ENCODE measurements at places on chromosomes 11 and 22.

GRCh38 chr22:40332319-40332781, 13.9 kb upstream of the ADSL start:
- no peak for DNase-seq

DNA sequence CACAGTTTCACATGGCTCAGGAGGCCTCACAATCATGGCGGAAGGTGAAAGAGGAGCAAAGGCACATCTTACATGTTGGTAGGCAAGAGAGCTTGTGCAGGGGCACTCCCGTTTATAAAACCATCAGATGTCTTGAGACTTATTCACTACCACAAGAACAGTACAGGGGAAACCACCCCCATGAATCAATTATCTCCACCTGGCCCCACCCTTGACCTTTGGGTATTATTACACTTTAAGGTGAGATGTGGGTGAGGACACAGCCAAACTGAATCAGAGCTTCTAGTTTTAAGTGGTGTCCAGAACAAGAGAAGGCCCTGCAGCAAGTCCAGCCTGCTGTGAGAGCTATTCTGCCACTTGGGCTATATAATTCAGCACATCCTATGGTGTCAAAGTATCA, 493.7 kb downstream of the ETS1 start:
- DNase-seq, result no peak

GRCh38 chr11:86630229-86630981, 42.0 kb downstream of the ME3 start:
- no peak for DNase-seq

- no peak for DNase-seq
Observed at GRCh38 chr11:1078191-1078601, 3.5 kb downstream of the MUC2 start.

- DNase-seq, result no peak
Observed at GRCh38 chr11:122393209-122393860, 262.2 kb upstream of the UBASH3B start.

DNA sequence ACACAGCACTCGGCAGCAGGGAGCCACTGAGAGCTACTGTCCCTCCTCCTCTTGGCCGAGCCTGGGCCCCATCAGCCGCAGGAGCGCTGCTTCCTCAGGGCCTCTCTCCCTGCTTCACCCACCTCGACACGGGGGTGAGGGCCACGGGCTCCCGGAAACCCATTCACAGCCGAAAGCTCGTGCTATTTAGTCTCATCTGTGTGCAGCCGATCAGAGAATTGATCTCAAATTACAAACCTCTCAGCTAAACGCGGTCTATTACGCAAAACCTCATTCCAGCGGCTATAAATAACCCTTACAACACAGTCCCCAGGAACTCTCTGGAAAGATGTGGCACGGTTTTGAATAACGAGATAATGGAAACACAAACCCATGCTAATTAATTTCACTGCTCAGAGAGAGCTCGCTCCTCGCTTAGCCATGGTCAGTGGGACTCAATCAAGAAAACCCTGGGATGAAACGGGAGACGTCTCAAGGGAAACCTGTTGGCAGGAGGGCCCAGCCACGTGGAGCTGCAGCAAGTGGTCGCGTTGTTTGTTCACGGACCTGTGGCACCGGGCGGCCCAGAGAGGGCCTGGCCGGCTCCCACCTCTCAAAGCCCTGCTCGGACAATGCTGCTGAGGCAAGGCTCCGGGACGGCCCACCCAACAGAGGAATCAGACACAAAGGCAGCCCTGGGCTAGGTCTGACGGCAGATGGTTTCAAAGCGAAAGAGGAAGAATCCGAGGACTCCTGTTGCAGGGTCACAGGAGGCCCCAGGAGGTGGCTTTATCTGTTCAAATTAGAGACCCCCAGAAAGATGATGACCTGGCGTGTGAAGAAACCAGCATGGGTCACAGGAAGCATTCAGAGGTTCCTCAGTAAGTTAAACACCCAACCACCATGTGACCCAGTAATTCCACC, 210.5 kb downstream of the CTTN start:
- DNase-seq, result no peak

- DNase-seq, result no peak
Observed at GRCh38 chr11:72535194-72535547, 100.8 kb upstream of the CLPB start.
